Activated CD4-positive, CD25-positive, alpha-beta regulatory T cell (primary cell): ENCODE measurements at places on chromosomes 2 and 18.

- DNase-seq: no peak
These were observed 342.8 kb downstream of the SETBP1 start for GRCh38 chr18:45023519-45023918.

GRCh38 chr2:7838669-7839068 is 843.2 kb upstream of the ID2 start:
- DNase-seq: no peak

DNA sequence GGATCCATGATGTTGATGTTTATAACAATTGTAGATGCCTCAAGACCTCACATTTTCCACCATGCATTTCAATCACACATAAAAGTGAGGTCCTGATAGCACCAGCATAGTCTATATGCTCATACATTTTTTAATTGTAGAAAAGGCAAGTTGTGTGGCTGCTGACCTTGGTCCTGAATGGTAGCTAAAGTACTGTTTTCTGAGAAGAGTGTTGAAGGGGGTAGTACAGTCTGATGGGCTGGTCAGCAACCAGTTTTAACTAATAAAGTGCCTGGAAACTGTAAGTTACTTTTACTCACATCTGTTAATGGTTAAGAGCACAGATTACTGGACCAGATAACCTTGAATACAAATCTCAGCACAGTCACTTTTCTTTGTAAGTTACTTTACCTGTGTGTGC is 15.9 kb downstream of the ZNF638 start:
- DNase-seq: no peak

- no peak for DNase-seq
These were observed 28.8 kb upstream of the KCMF1 start for GRCh38 chr2:84942166-84942565.

DNA sequence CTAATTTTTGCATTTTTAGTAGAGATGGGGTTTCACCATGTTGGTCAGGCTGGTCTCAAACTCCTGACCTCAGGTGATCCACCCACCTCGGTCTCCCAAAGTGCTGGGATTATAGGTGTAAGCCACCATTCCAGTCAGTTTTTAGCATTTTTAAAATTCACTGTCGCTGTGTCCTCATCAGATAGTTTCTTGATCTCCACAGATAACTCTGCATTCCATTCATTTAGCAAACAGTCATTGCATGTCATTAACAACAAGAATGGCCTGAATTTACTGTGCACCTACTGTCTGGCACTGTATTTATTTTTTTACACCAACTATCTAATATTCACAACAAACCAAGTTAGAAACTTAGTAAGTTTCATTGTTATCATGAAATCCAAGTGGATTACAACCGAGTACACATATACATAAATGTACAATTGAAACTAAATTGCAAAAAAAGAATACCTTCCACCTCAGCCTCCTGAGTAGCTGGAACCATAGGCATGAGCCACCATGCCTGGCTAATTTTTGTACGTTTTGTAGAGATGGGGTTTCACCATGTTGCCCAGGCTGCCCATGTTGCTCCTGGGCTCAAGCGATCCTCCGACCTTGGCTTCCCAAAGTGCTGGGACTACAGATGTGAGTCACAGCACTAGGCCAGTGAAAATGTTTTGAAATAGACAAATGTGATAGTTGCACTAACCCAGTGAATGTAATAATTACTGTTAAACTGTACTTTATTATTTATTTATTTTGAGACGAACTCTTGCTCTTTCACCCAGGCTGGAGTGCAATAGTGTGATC is 4.3 kb downstream of the MCEE start:
- DNase-seq: no peak

DNA sequence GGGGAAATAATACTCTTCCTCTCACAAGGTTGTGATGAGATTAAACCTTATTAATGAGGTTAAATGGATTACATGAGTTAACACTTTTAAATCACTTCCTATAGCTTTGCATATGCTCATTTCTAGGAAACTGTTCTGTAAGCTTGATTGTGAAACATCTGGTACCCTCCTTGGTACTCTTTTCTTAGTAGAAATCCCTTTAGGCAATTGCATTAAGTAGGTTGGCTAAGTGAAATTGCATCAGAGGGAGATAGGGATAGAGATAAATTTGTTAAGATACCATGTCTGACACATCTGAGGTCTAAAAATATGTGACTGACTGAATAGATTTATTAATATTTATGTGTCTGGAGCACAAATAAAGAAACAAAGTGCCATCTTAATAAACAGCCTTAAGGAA is 275.9 kb upstream of the MAP2 start:
- DNase-seq: no peak

GRCh38 chr18:58886864-58887612 is 22.4 kb downstream of the ZNF532 start:
- no peak for DNase-seq

- no peak for DNase-seq
These were observed 115.8 kb upstream of the CWC22 start for GRCh38 chr2:180122874-180123273.
